ENCODE measurements at places on chromosomes 12 and 14.

- DNase-seq: no peak
Observed at GRCh38 chr14:76277586-76278130, 98.3 kb upstream of the ESRRB start.

DNA sequence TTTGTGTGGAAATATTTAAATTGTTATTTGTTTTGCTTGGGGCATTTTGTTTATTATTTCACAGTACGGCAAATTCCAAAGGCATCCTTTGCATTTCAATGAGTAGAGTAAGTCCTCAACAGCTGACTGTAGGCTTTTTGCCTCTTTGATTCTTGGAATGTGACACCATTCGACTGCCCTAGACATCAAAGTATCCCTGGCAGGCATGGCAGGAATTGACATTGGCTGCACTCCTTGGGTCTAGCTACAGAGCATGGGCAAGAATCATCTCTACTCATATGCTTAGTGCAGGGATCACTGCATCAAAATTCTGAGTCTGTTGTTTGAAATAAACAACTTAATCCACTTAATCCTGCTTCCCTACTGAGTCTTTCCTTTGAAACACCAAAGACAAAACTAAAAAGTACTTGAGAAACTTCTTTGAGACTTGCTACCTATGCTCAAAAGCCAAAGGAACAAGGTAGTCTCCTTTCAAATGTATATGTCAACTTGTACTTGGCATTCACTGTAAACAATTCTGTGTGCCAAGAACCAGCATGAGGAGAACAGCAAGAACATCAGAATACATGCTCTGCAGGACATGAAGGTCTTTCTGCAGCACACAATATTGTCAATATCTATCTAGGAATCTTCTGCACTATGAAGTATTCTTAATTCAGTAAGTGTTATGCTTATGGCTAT, 1569.0 kb upstream of the FLRT2 start:
- no peak for DNase-seq

DNA sequence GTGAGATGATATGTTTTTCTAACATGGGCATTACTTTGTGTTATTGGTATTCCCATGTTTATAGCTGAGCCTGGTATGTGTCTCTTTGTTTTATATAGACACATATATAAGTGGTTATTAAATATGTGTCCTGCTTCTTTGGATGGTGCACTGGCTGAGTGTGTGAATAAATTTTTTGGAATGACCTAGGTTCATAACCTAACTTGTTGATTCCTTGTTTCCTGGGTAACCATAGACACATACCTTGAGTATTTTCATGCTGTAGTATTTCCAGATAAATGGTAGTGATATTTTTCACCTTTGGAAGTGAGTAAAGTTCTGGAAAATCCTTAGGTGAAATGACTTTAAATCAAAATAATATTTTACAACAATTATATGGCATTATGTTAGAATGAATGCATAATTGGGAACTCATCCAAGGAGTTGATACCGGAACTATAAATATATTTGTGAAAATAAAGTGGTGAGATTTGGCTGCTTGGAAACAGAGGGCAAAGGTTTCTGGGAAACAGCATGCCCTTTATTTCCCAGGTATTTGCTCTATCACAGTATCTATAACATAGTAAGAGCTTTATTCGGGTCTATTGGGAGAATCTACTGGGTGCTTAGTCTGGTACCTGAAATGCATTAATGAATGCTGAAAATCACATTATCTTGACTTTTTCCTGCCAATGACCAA, 64.3 kb upstream of the REP15 start:
- DNase-seq: no peak

DNA sequence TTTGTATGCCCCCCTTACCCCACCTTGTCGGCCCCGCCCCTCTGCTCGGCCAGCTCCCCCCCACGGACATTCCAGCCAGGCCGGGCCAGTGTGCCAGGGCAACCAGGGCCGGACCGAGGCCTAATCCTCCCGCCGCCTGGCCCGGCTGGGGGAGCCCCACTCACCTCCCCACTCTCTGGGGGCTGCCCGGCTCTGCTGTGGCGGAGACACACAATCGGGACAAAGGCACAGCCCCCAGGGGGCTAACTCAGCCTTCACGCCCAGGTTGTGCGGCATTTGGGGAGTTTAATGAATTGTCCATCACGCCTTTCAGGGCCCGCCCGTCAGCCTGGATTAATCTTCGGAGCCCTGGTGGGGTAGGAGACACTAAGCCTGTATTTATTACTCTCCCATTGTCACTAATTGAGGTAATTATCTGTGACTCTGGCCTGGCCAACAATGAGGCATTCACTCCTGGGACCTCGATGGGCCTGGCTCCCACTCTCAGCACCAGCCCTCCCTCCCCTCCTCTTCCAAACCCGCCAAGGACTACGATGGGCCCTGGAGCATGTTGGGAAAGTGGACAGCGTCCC, 8.7 kb downstream of the WNT1 start:
- peak; percentile 93 for DNase-seq

DNA sequence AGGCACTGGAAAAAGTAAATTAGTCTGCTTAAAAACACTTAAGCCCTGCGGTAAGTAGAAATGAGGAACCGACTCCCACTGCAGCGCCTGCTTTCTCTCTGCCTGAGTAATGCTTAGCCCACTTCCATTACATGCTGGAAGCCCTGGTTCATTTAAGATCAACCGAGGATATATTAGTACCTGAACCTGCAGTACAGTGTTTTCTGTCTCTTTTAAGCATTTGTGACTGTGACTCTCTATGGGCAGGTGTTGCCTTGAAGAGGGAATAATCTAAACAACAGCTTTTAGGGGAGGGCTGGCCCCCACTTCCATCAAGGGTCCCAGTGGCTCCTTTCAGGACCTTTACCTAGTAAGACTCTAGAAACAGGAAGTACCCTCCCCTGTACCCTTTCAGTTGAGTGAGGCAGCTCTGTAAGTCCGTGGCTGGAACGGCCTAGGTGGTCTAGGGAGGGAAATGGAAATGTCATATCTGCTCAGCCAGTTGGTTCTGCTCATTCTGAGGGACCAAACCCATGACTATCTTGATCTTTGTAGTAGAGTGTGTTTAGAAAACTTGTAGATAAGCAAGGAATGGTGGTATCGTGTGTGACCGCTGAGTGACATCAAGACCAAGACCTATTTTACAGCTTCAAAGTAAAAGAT, 56.2 kb downstream of the FNTB start:
- no peak for DNase-seq

GRCh38 chr12:91866566-91866965, 279.1 kb downstream of the BTG1 start:
- no peak for DNase-seq

- DNase-seq: no peak
Observed at GRCh38 chr12:26269562-26270284, 74.3 kb downstream of the SSPN start.

- no peak for DNase-seq
Observed at GRCh38 chr14:104109731-104110361, 24.3 kb downstream of the ASPG start.

GRCh38 chr12:96150442-96150841, 43.7 kb upstream of the ELK3 start:
- DNase-seq: no peak

GRCh38 chr14:50719911-50720759, 52.0 kb upstream of the SAV1 start:
- DNase-seq: no peak

- no peak for DNase-seq
Observed at GRCh38 chr12:131100031-131100674, 146.4 kb downstream of the ADGRD1 start.

DNA sequence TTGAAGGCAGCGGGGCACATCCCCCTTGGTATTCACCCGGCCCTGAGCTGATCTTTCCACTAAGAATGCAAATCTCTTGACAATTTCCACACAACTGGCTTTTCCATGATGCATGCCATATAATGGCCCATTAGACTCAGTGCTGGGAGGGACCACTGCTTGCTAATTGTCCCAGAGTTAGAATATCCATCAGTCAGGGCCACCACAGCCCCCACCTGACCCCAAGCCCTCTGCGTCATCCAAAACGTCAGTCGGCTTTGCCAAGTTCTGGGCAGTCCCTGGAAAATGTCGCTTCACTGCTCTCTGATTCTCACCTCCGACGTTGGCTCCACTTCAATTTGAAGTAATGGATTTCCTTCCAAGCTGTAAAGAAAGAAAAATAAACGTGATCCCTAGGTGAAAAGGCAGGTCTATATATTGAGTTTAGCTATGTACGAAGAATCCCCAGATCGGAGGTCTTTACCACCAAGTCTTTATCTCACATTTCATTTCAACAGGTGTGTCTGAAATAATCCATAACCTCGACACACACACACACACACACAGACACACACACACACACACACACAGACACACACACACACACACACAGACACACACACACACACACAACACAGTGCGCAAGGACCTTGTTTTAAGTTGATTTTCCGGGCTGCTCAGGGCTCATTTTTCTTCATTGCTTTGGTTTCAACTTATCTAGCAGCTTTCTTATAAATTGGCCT, 165.5 kb upstream of the NOS1 start:
- no peak for DNase-seq

GRCh38 chr12:53867216-53868012, 71.2 kb upstream of the HOXC13 start:
- DNase-seq: no peak

DNA sequence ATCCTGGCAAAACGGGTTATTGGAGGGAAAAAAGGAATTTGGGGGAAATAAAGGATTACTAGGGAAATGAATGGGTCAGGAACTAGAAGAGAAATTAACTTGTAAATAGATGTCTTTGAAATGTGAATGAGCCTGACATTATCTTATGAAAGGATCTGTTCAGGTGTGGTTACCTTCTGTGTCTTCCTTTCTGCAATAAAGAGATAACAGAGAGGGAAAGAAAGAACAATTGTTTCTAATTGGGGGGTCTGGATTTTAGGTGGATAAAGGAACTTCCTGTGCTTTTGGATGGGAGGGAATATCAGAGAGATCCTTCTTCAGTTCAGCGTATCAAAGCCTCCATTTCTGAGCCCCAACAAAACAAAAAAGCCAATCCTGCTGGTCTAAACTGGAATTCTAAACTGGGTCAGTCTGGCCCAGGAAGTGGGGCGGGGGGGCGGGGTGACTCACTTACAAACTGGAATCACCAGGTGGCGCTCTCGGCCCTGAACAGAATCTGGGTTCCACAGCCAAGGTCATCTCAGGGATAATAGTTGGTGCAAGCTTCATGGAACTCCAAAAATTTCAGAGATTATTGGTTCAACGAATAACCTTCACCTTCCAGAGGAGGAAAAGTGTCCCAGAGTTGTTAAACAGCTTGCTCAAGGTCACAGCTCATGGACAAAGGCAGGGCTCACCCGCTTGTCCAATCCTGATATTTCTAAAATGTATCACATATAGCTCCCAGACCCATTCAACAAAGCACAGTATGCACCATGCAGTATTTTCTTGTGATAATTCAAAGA, 15.2 kb upstream of the PEBP1 start:
- peak; percentile 36 for DNase-seq

DNA sequence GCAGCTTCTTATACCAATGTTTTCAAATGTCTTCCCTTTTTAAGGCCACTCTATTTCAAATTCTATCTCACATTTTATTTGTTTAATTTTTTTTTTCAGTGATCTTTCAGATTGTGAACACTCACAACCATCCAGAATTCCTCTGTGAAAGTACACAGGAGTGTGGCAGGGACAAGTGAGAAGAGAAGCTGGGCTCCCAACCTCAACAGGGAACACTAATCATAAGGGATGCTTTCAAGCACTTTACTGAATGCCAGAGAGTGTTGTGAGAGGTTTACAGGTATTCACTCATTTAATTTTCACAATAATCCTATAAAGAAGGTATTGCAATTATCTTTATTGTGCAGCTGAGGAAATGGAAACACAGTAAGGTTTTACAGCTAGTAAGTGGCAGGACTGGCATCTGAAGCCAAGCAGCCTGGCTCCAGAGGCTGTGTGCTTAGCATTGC, 60.1 kb upstream of the PYGL start:
- DNase-seq: no peak

DNA sequence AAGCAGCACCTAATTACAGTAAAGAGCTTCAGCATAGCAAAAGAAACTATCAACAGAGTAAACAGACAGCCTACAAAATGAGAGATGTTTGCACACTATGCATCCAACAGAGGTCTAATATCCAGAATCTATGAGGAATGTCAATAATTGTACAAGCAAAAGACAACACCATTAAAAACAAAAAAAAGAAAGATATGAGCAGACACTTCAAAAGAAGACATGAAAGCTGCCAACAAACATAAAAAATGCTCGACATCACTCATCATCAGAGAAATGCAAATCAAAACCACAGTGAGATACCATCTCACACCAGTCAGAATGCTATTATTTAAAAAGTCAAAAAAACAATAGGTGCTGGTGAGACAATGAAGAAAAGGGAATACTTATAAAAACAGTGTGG, 273.1 kb downstream of the TMTC2 start:
- no peak for DNase-seq

DNA sequence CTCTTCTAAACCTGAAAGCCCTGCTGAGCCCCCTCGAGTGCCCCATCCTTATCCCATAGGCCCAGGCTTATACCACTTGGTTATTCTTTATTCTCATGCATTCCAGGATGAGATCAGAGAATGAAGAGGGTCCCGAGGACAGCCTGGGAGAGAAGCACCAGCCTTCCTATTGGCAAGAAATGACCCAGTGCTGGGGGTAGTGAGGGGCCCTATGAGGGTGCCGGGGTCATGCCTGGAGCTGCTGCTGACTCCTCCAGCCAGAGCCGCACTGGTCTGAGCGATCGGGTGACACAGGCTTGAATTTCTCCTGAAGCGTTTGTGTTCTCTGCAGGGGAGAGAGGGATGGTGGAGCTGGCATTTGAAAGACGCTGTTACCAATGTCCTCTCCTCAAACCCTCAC, 18.1 kb downstream of the MORN3 start:
- no peak for DNase-seq

DNA sequence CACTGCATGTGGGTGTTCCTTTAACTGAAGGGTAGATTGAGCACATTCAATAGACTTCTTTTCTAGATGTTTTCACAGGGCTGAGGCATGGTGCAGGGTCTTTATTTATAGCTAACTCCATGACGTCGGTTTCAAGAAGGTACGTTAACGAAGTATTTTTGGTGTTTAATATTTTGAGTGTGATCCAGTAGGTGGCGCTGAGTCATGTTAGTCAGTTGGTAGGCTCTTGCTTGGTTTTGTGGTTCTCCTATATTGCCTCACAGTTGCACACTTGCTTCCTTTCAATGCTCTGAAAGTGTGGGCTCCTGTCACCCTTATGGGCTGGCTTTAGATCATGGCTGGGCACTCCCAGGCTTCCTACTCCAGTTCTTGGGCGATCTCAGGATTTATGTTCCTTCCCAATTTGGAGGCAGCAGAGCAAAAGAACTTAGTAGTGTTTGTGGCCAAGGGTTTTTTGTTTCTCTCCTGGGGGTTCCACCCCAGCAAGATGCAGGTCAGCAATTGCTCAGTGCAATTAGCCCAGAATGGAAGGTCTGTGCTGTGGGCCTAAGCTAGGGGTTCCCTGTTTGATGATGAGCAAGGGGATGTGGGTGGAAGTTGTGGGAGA, 471.6 kb upstream of the FOXG1 start:
- DNase-seq: no peak

GRCh38 chr12:65500091-65500900, 221.8 kb downstream of the MSRB3 start:
- no peak for DNase-seq
